ENCODE measurements at places on chromosomes 6 and 20.

DNA sequence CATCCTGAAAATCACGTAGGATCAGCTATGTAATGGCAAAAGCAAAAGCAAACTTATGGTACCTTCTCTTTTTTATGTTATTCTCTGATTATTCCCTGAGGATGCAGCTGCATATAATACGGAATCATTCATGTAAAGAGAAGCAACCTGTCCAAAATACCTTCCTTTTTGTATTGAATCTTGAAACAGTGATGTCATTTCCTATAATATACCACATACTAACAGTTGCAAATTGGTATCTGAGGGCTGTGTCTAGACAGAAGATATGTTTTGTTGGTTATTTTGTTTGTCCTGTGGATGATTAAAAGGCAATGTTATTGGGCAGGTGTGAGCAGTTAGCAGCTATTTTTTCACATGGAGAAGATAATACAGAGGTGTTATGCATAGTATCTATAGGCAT, 161.4 kb upstream of the AHI1 start:
- no peak for DNase-seq

DNA sequence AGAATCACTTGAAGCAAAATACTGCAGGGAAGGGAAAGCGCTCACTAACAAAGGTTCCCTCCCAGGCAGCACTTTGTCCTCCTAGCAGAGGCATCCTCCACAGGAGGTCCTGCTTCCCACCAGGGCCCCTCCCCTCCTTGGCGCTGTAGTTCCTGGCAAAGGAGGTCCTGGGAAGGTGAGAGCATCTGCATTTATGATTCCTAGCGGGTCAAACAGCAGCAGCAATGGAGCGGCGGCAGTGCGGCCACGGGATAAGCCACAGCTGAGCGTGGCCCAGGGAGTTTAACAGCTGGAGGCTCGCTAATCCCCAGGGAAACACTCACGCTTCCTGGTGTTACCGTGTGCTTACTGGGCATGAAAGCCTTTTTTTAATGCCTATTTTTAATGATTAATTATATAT, 185.8 kb downstream of the TTLL2 start:
- DNase-seq, result no peak

DNA sequence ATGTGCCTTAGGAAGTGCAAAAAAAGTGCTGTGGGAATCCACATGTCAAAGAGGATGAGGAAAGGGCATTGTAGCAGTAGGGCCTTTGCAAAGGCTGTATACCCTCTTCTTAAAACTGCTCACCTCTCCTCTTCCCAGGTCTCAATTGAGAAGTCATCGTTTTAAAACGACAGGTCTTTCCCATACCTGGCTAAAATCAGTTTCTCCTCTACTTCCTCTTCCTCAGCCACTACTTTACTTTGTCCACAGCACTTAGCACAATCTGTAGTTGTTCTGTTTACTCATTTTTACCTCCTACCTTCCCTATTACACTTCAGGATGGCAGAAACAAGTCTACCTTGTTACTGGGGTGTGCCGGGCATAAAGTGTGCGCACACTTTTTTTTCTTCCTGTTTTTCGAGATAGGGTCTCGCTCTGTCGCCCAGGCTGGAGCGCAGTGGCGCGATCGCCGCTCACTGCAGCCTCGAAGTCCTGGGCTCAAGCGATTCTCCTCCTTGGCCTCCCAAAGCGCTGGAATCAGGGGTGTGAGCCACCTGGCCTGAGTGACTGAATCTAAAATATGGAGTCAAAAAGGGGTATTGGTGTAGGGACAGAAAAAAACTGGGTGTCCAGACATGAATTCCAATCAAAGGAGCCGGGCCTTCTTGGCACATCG, 9.8 kb upstream of the ELOVL5 start:
- peak; percentile 75 for DNase-seq

- DNase-seq, result no peak
These were observed 229.8 kb downstream of the SOD2 start for GRCh38 chr6:159463119-159463829.

DNA sequence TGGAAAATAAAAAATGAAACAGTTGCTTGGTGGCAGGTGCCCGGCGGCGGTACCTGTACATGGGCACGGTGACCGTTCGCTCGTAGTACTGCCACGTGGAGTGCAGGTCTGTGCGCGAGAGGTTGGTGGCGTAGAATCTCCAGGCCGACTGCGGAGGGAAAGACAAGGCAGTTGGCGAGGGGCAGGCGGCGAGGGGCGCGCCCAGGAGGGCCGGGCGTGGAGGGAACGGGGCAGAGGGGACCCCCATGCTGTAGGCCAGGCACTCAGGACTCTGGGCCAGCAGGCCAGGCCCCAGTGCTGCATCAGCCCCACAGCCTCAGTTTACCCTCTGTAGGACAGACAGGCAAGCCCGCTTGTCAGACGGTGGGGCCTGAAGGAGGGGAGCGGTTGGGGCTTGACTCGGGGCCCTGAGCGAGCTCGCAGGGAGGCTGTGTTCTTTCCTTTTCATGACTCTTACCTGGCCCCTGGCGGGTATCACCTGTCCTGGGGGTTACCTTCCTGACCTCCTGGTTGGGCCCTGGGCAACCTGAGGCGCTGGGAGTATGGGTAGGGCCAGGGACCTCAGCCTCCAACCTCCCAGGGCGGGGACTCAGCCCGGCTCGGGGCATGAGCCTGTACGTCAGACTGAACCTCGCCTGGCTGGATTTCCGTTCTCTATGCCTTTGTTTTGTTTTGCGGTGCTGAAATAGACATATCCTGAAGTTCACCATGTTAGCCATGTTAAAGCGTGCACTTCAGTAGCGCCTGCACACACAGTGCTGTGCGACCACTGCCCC, 38.5 kb downstream of the KCNQ2 start:
- no peak for DNase-seq

GRCh38 chr6:80339421-80339820, 232.9 kb downstream of the BCKDHB start:
- no peak for DNase-seq

Measured in cardiac septum (tissue), 1 donor.